NB4 (cell line): ENCODE measurements at places on chromosomes 16 and 17.

GRCh38 chr16:85651629-85652430 is 36.9 kb downstream of the GINS2 start:
- DNase-seq, result no peak

DNA sequence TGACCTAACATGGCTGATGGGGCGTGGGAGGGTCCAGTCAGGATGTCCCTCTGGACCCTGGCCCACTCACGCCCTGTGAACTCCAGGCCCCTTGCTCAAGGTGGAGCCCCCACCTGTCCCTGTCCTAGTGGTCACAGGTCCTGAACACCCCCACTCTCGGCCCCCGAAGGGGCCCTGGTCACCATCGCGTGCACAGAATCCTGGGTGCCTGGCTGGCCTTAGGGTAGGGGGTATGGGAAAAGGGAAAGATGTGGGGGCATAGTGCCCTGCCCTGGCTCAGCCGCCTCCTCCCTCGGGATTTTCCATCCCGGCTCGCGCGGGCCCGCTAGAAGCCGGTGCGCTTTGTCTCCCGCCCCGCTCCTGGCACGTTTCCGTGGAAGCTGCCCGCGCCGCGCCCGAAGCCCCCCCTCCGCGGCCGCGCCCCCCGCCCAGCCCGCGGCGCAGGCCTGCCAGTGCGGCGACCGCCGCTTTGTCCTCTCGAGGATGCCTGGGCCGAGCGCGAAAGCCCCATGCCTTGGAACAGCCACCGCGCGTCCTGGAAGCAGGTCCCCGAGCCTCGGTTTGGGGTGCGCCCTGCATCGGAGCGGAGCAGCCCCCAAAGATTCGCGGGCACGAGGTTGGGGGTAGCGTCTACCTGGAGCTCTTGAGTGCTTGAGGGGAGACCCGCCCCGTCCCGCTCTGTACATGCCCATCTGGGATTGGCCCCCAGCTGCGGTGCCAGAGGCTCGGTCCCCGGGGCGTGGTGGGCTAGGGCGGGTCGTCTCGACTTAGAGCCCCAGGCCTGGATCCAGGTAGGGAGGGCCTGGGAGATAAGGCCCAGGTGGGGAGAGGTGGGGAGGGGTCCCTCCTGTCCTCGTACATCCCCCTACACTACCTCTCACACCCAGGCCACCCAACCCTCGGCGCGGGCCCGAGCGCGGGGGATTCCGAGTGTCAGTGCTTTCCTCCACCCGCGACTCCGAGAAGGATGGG is 1.3 kb downstream of the SMPD3 start:
- no peak for DNase-seq

- DNase-seq, result no peak
These were observed 3.8 kb upstream of the TLCD2 start for GRCh38 chr17:1713878-1714426.

GRCh38 chr17:82380860-82381702 is 9.5 kb downstream of the UTS2R start:
- no peak for DNase-seq

DNA sequence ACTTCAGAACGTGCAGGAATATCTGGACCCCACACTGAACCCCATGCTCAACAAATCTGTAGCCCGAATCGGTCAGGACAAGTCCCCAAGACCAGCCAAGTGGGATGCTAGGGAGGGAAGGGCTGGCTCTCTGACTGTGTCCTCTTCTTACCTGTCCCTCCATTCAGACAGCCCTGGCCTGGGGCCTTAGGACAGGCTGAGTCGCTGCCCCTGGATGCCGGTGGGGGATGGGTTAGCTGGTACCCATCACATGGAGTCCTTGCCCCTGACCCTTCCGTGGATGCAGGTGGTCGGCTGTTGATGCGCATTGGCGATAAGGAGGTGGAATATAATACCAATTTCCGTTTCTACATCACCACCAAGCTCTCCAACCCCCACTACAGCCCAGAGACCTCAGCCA is 16.0 kb upstream of the KDM6B start:
- no peak for DNase-seq

DNA sequence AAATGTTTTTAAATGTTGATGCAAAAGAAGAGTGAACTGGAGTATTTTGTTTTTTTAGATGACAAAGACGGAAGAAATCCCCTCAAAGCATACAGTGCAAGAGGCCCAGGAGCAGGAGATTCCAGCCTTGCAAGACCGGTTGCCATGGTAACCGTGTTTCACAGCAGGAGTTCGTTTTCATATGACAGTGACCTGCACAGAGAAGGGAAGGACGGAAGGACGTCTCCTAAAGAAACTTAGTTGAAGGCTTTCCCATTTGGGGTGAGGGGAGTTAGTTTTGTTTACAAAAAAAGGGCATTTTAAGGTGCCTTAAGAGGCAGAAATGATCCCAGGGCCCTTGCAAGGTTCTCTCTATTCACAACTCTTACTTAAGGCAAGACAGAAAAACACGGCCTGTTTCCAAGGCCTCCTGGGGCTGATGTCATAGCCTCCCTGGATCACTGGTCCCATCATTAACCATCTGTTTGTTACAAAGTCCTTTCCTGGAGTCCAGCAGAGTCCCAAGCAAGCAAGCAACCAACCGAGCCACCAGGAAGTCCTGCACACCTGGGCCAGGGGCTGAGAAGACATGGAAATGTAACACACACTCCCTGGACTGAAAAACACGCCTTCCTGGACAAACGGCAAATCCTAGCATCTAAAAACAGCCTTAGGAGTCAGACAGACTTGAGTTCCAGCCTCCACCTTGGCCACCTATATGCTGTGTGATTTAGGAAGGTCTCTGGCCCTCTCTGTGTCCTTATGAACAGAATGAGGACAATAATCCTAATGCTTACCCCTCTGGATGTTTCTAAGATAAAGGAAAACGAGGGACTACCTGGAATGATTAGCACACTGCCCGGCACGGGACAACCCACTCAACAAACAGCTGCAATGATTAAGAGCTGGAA is 30.3 kb upstream of the RPH3AL start:
- DNase-seq, result peak; percentile 35

- peak; percentile 18 for DNase-seq
These were observed 82.0 kb downstream of the RGS9 start for GRCh38 chr17:65219124-65219523.

GRCh38 chr16:30053376-30054015 is 12.1 kb upstream of the ALDOA start:
- peak; percentile 42 for DNase-seq
